GM12878 (cell line): ENCODE measurements at places on chromosomes 4 and X. TPM values are rescaled to one million over a fixed set of nuclear protein-coding genes. Genes with fewer than 3 reads are reported as not detected.

Gene MAGIX
- 1.7 and 1.8 TPM in 2 replicates for polyA plus RNA-seq

Gene FGF16
- polyA plus RNA-seq = not detected in 2 replicates

Gene BANK1
- 0.44 and 0.50 TPM in 2 replicates for polyA plus RNA-seq

Gene CYTL1
- polyA plus RNA-seq = not detected in 2 replicates

Gene PNMA6F
- not detected in 2 replicates for polyA plus RNA-seq

Gene PNMA3
- polyA plus RNA-seq = not detected in 2 replicates

Gene IQCM
- not detected in 2 replicates for polyA plus RNA-seq

Gene SOX3
- not detected in 2 replicates for polyA plus RNA-seq

Gene ERCC6L
- polyA plus RNA-seq = 13.1 and 13.9 TPM in 2 replicates

Gene SCML1
- polyA plus RNA-seq = 0.83 and 1.5 TPM in 2 replicates

Gene GPR50
- polyA plus RNA-seq = not detected in 2 replicates

DNA sequence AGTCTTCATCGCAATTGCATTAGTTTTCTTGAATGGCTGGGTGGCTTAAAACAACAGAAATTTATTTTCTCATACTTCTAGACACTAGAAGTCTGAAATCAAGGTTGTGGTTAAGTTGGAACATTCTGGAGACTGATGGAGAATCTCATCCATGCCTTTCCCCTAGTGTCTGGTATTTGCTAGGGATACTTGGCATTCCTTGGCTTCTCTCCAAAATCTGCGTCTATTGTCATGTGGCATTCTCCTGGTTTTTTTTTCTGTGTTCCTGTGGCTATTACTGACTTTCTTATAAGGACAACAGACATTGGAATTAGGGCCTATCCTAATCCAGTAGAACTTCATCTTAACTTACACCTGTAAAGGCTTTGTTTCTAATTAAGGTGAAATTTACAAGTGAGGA lies 272.8 kb upstream of the EPHA5 start:
- no peak for DNase-seq

DNA sequence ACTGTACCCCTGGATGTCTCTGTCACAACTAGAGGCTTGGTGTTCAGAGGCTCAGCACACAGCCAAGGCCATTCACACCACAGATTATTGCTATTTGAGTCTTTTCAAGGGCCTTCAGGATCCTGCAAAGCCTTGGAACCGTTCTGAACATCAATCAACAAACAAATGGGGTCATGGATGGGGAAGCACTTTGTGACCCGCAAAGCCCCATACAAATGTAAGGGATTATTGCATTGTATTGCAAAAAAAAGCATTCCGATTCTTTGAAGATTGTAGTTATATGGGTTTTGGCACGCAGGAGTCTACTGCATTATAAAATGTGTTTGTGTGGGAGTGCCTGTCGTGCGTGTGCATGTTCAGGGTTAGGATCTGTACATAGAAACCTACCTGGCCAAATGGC lies 17.3 kb upstream of the BCORL1 start:
- no peak for DNase-seq

DNA sequence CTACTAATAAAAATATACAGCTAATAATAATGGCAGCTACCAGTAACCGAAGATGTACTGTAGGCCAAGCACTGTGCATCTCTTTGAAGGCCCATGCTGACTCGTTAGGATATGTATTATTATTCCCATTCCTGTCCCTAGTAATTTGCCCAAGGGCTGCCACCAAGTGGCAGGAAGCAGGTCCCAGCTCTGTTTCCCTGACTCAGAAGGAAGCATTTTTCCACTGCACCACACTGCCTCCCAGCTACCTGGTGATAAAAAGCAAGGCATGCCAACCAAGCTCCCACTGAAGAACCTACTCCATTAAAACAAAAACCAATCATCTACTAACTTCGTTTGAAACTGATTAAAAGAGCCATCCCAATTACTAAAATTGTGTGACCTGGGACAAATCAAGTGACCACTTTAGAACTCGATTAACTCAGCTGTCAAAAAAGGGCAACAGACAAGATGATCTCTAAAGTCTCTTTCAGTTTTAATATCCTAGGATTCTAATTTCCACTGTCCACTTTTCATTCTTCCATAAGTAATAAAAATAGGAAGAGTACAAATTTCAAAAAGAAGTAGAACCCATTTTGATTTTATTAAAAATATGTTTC lies 24.3 kb upstream of the PGM2 start:
- DNase-seq = no peak

DNA sequence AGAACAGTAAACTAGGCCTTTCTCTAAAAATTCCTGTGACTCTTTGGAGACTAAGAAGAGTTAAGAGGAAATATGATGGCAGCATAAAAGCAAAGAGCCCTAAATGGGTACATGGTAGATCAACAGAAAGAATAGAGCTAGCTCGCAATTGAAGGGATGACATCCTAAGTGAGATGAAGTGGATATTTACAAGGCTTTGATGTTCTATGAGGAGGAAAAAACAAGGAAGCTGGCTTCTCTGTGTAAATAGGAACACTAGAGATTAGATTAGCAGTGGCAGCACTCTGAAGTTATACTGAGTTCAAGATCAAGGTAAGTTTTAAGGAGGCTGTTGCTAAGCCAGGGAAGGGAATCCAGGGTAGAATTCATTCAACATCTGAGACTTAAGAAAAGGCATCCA lies 73.1 kb upstream of the MBNL3 start:
- no peak for DNase-seq

DNA sequence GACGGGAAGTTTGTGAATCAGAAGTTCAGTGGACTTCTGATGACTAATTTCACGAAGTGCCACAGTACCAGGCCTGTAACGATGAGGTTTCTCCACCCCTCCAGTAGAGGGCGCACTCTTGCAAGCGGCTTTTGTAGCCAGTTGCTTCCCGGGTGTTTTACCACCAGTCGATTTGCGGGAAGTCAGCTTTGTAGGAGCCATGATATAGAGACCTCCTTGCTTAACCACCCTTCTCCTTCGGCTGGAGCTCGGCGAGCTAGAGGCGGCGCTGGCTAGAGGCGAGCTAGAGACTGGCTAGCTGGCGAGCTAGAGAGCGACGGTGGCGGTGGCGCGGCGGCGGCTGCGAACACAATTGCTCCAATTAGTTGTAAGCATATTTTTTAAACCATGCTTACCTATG lies 72.0 kb downstream of the IL1RAPL1 start:
- no peak for DNase-seq

DNA sequence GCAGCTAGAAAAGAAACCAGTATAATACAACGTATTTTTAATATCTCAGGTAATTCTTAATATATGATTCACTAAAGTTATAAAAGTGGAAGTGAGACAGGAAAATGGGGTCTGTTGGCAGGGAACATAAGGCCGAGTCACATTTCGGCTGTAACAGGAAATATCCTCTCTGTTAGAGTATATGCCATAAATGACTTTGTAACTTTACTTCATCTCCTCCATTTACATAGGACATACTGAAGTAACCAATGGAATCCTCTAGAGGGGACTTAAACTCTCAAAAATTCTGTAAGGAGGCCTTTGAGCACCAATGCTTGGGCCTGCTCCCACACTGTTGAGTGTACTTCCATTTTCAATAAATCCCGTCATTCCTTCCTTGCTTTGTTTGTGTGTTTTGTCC lies 71.3 kb downstream of the ANKRD17 start:
- no peak for DNase-seq

DNA sequence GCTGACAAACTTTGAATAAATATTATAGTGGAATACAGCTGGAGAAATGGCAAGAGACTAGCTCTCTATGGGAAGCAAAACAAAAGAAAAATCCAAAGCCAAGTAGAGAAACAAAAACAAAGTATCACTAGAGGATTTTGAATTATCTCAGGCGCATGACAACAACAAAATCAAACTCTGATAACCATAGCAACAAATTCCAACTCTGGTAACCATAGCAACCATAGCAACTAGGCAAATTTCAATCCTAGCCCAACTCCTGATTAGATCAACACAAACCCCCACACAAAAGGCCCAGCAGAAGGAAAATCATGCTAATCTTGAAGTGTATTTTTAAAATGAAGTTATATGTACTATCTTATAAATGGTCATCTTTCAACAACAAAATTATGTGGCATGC lies 98.4 kb upstream of the MAGEE2 start:
- no peak for DNase-seq

GRCh38 chr4:78512357-78512920 lies 39.1 kb upstream of the ANXA3 start:
- no peak for DNase-seq

DNA sequence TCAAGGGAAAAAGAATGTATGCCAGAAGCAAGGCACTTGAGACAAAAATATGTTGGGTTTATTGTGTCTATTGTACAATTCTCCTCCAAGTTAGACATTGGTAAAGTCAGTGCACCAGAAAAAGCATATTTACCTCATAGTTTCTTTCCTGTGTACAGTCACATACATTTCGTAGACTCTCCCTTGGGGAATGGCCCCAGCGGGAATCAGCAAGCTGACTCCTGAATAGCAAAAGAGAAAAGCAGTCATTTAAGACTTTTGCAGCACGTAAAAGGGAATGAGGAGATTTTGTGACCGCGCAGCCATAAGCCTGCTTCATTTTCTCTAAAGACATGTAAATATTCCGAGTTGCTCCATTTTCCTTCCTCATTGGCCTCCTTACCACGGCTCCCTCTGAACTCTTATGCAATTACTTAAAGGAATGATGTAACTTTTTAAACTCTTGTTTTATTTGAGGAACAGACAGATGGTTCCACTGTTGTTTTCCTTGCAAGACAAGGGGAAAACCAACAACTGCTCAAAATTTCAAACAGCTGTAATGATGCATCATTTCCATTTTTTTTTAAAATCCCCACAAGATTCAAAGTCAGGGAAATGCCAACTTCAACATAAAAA lies 332.7 kb downstream of the UNC5C start:
- no peak for DNase-seq

DNA sequence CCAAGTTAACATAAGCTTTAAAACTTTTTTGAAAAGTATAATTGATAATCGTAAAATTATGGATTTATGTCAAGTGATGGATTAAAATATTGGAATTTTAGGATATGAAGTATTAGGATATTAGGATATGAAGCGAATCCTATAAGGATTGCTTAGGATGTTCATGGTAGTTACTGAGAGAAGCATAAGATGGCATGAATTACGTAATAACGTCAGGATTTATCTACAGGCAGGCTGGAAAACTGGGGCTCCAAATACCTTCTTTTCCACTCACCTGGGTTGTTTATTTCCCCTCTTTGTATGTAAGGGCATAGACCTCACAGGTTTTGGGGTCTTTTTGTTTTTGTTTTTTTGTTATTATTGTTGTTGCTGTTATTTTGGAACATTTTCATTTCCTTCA lies 65.2 kb upstream of the TMEM33 start:
- DNase-seq = no peak

GRCh38 chrX:2351999-2352995 lies 148.5 kb downstream of the DHRSX start:
- DNase-seq = no peak

DNA sequence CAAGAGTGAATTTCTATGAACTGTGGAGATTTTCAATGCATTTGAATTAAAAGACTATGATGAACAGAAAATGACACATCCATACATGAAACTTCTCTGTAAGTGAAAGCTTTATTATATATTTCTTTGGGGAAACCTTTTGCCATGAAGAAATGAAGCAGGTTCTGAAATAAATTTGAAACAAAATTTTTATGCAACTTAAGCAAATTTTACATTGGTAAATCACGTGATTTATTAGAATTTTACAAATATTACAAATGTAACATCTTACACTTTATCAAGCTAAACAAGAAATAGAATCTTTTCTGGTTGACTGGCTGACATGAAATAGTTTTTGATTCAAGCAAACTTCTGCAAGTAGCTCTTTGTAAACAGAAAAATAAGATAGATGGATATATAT lies 131.2 kb downstream of the IL1RAPL1 start:
- no peak for DNase-seq

GRCh38 chr4:144687466-144687865 lies 41.5 kb downstream of the HHIP start:
- no peak for DNase-seq

- DNase-seq = no peak
These were observed 17.8 kb downstream of the JADE1 start for GRCh38 chr4:128827296-128827695.

GRCh38 chrX:44349561-44349960 lies 6.1 kb upstream of the EFHC2 start:
- no peak for DNase-seq

DNA sequence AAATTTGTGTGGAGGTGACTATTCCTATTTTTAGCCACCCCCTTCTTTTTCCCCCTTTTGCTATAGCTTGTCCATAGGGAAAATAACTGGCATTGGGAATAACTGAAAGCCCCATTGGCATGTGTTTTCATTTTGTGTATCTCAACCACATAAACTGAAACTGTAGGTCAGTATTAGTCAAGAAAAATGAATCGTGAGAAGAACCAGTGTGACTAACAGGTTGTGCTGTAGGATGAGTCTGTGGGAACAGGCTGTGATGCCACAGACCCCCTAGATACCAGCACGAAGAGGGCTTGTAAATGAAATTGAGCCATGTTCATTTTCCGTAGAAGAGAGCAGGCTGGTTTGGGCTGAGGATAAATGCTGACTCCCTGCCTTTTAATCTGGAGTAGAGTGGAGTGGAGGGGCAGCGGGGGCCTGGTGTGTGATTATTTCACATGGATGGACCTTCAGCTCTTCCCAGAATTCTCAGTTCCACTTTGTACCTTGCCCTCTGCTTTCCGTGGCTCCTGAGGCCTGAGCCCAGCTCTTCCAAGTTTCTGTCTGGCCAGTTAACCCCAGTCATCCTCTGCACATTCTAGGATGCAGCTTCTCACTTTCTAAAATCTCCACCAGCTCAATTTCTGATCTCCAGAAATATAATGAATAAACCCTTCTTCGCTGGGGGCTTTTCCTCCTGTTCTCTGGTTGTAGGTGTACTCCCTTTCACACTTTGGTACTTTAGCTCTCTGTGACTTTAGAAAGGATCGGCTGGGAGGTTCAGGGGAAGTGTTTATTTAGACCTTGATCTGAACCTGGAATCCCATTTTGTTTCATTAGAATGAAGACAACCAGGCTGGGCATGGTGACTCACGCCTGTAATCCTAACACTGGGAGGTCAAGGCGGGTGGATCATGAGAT lies 37.3 kb downstream of the DCUN1D4 start:
- DNase-seq = no peak

GRCh38 chr4:76947369-76947768 lies 2.2 kb upstream of the SEPTIN11 start:
- no peak for DNase-seq
